ENCODE measurements at places on chromosomes 1 and 21.

GRCh38 chr1:212981571-212982328 lies 31.4 kb downstream of the VASH2 start:
- DNase-seq = no peak

DNA sequence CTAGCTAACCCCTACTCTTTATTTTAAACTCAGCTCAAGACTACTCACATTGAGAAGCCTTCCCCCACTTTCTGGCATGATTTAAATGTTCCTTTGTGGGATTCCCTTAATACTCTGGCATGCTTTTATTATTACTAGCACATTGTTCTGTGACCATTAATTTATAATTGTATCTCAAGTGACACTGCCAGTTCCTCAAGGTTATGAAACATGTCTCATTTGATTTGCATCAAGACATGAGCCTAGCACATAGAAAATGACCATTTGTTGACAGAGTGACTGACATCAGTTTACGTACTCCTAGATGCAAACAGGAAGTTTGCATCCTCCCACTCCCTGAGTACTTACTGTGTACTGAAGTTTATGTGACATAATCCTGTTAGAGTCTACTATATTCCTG lies 15.2 kb downstream of the RGS4 start:
- no peak for DNase-seq

DNA sequence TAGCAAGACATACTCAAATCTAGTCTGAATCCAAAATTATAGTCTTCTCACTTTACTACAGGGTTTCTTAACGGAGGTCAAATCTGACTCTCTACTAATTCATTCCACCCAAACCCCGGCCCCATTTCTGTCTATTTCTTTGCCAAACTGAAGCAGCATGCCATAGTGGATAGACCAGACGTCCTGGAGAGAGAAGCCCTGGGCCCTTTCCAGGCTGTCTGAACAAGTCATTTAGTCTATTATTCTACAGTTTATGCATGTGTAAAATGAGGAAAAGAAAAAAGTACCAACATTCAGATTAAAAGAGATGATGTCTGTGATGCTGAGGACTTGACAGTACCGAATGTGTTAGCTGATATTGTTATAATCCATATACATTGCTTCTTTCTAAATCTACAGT lies 95.0 kb downstream of the GDAP2 start:
- no peak for DNase-seq

DNA sequence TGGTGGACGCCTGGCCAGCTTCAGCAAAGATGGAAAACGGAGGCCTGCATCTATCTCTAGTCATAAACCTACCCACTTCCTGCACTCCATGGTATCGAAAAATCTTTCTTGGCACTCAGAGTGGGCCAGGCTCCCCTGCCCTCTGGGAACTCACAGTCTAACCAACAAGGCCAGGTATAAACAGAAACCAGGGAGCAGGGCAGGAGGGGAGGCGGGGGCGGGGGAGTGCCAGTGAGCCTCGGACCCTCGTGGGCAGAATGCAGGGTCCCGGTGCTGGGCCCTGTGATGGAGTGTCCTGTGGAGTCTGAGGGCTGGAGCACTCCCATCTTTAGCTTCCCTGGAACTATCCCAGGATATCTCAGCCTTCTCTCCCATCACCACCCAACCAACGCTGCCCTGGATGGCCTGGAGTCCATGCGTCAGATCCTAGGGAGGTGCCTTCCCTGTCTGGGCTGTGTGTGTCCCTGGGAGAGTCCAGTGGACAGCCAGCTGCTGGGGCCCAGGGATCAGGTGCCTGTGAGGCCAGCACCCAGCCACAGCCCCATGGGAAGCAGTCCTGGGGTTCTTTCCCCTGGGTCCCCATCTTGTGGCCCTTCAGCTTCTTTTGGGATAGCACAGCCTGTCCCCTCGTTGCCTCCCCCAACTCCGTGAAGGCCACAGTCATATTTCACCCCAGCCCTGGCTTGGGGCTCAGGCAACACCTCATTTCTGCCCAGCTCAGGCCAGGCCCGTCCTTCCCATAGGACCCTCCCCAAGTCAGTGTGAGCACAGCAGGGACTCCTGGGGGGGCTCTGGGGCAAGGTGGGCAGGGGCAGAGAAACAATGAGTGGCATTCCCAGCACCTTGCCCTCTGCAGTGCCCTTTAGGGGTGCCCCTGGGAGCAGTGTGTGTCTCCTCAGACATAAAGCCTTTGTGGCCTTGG lies 1.1 kb upstream of the EPS8L3 start:
- DNase-seq = no peak

DNA sequence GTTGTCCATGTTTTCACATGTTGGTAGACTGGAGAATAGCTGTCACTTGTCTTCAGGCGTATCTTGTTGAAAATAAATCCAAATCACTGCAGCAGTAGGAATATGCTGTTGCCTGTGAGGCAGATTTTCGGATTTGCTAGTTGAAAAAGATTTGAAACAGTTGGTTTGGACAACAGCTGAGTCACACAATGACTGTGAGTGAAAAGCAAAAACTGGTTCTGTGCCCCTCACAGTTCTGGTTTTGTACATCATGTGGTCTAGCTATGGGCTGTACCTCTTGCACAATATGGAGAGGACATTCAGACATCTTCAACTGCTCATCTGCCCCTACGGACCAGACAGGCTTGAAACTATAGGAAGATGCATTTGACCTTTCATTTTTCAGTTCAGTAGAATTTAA lies 1.8 kb downstream of the ARF1 start:
- DNase-seq = no peak

GRCh38 chr1:172654535-172654934 lies 4.4 kb upstream of the FASLG start:
- DNase-seq = no peak

DNA sequence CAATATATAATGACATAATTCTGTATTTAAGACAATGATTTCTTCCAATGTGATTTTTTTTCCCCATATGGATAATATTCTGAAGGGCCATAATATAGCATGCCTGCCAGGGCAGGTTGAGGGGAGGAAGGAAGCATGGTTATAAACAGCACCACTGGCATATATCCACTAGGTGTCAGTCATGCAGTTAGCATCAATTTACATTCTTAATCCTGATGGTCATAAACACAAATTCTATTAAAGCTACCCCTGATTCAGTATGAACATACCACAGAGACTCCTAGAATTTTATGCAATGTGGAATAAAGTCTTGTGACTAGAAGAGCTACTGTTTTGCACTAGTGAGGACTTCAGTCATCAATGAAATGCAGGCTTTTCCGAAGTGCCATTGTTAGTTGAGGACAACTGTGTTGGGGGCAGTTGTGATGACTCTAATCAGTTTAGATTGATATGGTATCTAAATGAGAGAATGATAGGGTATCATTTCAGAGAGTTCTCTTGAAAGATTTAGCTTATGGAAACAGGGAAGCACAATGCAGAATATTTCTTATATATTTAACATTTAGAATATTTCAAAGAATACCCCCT lies 342.7 kb upstream of the NR5A2 start:
- DNase-seq = no peak

DNA sequence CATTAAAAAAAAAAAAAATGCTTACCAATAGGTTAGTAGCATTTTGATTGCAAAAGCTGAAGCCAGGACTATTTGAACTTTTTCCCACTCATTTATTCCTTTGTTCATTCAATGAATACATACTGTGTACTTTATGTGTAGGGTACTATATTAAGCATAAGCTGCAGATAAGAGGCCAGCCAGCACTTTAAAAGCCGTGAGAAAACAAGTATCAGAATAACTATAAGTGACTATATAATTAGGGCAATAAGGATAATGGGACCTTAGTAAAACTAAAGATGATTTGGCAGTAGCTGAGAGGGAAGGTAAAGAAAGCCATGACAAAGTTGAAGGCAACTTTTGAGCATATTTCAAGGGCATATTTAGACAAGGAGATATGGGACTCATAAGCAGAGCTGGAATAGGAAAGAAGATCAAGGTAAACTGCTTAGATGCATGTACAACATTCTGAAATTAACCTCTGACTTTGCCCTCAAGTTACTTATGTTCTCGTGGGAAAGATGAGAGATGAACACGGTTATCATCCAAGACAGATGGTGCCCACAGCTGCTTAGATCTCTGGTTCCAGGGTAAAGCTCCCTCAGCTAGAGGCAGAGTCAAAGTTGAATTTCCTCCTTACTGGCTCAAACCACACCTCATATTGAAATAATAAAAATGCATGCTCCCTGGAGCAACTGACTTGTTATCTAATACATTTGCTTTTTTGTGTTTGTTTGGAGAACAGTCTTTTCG lies 44.0 kb upstream of the FMO2 start:
- no peak for DNase-seq
